NT2/D1 (cell line): ENCODE measurements at places on chromosomes 2 and 18.

DNA sequence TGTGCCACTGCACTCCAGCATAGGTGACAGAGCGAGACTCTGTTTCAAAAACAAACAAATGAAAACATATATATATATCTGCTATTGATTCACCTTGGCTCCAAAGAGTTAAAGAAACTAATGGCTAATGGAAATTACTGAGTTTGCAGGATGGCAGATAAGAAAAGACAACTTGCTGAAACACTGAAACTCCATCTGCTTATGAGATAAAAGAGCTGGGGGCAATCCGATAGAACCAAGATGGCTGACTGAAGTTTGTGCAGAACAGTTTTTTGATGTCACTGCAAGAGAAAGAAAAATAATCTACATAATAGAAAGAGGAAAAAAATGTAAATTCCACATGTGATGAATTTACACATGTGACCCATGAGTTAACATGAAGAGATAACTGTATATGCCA is 88.2 kb downstream of the LRATD1 start:
- no peak for DNase-seq

GRCh38 chr2:214713080-214713830 is 96.2 kb downstream of the BARD1 start:
- DNase-seq, result no peak

DNA sequence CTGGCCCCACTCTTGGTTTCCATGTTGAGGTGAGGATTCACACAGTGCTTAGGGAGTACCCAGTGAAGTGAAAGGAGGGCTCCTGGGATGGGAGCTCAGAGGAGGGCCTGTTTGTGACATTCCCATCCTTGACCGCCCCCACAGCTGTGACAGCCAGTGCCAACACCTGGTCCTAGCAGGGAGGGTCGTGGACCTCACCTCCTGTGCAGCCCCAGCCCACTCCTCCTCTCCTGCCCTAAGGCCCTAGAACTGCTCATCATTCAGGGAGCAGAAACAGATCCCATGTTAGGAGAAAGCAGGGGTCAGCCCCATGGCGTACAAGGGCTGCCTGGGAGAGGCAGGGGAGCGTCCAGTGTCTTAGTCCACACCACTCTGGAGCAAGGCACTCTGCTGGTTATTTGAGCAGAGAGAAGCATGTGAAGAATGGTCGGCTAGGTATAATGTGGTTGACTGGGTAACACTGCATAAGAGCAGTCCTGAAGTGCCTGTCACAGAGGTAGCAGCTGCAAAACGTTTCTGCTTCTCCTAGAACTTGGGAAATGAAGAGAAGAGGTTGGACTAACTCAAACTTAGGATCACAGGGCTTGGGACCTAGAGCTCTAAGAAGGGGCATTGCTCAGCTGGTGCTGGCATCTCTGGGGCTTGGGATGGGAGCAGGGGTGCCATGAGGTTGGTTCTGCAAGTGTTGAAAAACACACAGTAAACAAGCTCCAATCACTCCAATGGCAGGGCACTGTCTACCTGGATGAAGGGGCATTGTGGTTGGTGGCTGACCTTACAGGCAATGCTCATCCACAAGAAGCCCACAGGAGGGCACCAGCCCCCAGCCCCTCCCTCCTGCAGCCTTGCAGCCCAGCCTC is 55.6 kb downstream of the FAM168B start:
- no peak for DNase-seq

- no peak for DNase-seq
These were observed 60.4 kb upstream of the COPS8 start for GRCh38 chr2:237025090-237025865.

DNA sequence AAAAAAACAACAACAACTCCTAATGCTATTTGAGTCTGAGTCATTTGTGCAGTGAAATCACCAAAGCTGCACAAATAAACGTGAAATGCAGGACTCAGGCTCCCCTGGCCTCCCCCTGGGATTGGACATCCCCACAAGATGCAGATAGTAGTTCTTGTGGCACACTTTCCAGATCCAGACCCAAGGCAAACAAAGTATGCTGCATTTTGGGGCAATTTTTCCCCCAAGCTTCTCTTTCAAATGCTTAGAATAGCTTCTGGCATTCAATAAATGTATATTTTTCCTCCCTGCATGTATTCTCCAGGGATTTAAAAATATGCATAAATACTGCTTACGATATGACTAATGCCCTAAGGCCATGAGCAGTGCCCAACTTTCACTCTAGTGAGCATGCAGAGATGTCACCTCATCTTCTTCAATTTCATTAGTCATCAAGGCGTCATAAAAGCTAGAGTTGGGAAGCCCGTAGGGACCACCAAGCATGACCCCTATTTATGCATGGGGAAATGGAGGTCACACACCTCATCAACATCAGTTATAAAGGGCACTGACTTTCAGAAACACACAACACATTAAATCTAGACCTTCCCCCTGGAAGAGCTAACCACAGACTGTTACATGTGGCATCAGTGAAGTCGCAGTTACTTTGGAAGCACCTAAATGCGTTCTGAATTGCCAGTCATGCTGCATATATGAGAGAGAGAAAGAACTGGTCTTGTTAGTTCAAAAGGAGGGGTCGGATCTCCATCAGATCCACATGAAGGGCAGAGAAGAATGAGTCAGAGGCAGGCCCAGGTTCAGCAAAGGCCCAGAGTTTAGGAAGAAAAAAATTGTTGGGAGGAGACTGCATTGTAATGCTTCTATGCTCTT is 374.1 kb downstream of the LPIN1 start:
- DNase-seq, result no peak

- no peak for DNase-seq
These were observed 6.1 kb downstream of the ONECUT2 start for GRCh38 chr18:57441071-57441794.

DNA sequence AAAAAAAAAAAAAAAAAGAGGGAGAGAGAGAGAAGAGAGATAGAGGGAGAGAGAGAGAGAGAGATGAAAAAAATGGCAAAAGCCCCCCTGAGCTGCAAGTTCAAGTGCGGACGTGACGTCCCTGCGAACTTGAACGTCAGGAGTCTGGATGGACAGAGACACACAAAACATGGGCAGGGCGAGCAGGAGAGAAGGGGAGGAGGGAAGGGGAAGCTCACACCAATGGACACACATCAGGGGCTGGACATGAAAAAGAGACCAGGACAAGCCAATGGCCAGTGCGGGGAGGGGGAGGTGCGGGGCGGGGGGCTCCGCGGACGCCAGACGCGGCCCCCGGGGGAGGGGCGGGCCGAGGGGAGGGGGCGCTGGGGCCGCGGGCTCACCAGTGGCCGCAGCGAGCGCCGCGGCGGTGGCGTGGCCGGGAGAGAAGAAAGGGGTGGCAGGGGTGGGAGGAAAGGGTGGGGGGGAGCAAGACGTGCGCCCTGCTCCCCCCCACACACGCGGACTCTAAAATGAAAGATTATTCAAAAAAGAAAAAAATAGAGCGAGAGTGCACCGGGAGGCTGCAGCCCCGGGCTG is at the start of gene BCL11A:
Gene BCL11A, minus strand, starts transcription at position 160 of the 579 bp plus-strand sequence. CDS start 384 bp downstream, outside the sequence.
- peak; percentile 92 for DNase-seq

GRCh38 chr2:9905413-9905812 is 46.1 kb upstream of the GRHL1 start:
- DNase-seq, result no peak

DNA sequence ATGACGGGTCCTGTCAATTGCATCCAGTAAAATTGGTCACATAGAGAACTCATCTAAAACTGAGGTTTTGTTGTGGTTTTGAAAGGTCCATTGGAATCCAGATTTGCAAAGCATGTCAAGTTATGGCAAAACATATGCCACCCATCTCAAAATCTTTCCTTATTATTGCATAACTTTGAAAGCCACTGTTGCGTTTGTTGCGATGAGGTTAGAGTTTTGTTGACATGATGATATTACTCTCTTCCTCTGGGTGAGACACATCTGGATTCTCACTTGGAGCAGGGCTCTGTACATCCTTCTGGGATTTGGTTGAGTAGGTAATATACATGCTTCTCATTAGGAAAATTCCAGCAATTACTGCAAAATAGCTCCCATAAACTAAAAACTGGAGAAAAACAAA is 20.6 kb downstream of the SCYGR5 start:
- DNase-seq, result no peak

DNA sequence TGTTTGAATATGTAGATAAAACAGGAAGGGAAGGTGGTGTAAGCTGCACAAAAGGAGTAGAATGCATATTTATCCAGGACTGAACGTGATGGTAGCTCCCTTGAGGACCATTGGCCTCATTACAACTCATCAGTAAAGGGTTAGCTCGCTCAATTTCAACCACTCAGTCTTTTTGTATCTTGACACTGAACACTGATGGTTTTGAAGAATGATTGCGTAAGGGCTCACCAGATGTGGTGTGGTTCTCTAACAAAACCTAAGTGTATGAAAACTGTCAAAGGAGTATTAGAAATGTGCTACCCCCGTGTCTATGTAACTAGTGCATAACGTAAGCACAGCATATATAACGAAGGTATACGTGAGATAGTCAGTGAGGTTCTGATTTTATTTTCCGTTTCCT is 272.4 kb upstream of the THSD7B start:
- DNase-seq, result no peak

- DNase-seq, result no peak
These were observed 120.7 kb downstream of the LOXHD1 start for GRCh38 chr18:46536215-46536874.

DNA sequence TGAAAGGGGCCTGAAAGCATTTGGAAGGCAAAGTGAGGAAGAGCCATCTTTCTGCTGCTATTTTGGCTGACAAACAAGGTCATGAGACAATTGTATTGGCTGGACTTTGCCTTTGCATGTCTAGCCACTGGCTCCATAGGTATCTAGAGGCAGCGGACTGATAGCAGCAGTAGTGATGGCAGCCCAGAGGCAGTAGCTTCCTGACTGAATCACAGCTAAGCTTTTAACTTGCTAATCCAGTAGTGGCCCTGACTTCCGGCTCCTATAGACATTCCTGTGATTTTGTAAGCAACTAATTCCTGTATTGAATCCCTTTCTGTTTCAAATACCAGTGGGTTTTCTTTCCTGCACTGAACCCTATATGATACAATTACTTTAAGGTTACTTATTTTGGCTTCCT is 69.8 kb upstream of the PDE1A start:
- DNase-seq, result peak; percentile 25

- no peak for DNase-seq
These were observed 18.4 kb downstream of the HDAC4 start for GRCh38 chr2:239382384-239382880.

DNA sequence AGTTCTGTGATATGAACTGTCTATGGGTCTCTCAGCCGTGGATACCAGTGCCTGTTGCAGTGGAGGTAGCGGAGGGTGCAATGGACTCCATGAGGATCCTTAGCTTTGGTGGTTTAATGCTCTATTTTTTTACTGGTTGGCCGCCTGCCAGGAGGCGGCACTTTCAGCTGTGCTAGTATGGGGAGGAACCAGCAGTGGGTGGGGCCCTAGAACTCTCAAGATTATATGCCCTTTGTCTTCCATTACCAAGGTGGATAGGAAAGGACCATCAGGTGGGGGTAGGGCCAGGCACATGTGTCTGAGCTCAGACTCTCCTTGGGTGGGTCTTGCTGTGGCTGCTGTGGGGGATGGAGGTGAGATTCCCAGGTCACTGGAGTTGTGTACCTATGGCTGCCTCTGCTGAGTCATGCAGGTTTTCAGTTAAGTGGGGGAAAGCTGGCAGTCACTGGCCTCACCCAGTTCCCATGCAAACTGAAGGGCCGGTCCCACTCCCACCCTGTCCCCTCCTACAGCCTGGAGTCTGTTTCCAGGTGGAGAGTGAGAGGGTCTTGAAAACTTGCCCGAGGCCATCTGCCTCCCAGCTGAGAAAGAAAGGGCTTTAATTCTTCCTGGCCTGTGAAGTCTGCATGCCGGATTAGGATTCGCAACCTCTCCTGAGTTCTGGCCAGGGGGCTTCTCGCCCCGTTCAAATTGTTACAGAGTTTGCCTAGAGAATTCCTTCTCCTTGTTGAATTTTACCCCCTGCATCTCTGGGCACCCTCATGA is 14.5 kb downstream of the KCNS3 start:
- DNase-seq, result peak; percentile 23

DNA sequence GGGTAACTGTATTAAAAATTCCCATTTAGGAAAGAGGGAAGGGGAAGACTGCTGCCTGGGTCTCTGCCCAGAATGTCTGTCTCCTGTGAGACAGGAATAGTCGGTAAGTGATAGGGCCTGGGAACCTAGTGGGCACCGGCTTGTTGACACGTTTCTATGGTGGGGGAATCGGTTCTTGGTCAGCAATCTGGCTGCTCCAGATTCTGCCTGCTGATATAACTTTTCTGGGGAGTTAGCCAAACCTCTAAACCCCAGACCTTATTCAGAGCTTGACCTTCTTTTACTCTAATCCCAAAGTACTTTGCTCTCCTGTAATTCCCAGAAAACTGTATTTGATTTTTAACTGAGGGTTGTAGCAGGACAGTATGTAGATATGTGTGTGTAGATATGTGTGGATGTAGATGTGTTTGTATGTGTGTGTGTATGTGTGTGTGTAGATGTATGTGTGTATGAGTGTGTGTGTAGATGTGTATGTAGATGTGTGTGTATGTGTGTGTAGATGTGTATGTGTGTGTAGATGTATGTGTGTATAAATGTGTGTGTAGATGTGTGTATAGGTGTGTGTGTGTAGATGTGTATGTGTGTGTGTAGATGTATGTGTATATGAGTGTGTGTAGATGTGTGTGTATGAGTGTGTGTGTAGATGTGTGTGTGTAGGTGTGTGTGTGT is 61.8 kb upstream of the TXNDC2 start:
- DNase-seq, result no peak

DNA sequence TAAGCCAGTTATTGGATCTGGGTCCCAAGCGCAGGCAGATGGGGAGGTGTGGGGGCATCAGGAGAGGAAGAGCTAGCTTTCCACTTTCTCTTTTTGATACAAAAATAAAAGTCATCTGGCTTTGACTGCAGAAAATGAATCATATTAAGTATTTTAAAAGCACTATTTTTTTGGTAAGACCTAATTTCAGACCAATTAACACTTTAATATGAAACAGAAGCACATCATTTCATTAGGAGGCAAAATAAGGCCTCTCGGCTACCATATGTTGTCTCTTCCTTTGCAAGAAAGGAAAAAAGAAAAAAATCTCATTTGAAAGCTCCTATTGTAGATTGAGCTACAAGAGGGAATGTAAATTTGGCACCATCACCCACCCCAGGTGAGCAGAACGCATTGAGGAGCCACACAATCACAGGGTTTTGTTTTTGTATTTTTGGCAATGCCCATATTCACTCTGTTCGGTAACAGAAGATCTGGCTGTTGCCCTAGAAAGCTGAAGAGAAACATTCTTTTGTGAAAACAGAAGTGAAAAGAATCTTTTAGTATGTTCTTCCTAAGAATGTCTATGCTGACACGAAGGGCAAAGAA is 390.7 kb upstream of the ETAA1 start:
- DNase-seq, result no peak

GRCh38 chr2:233270366-233270765 is 18.9 kb downstream of the ATG16L1 start:
- DNase-seq, result no peak

DNA sequence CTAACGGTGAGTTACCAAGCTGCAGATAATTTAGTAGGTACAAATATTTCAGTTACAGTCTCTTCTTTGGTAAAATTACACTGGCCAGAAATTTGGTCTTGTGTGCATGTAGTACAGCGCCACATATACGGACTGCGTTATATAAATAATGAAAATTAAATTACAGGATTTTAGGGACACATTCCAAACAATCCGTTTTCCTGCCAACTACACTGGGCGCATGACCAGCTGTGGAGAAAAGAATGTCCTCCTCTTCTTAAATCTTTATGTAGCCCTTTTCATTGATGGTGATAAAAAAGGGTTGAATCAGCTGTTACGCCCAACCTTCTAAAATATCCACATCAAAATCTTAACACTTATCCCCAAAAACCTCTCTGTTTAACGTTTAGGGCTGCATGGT is 37.5 kb downstream of the TCF4 start:
- DNase-seq, result no peak

GRCh38 chr18:56373601-56374000 is 264.8 kb downstream of the TXNL1 start:
- no peak for DNase-seq
